ENCODE measurements at places on chromosomes 12 and 14. TPM values are rescaled to one million over a fixed set of nuclear protein-coding genes. Genes with fewer than 3 reads are reported as not detected.

The SOAT2 gene
- 1.1 TPM for total RNA-seq

The SLCO1B3 gene
- total RNA-seq, result not detected

The AVPR1A gene
- total RNA-seq, result not detected

The GDF3 gene
- total RNA-seq, result not detected

The PRICKLE1 gene
- total RNA-seq, result not detected
